ENCODE measurements at places on chromosomes 2 and 18.

GRCh38 chr2:203673933-203674332 is 32.5 kb upstream of the CD28 start:
- DNase-seq, result no peak

DNA sequence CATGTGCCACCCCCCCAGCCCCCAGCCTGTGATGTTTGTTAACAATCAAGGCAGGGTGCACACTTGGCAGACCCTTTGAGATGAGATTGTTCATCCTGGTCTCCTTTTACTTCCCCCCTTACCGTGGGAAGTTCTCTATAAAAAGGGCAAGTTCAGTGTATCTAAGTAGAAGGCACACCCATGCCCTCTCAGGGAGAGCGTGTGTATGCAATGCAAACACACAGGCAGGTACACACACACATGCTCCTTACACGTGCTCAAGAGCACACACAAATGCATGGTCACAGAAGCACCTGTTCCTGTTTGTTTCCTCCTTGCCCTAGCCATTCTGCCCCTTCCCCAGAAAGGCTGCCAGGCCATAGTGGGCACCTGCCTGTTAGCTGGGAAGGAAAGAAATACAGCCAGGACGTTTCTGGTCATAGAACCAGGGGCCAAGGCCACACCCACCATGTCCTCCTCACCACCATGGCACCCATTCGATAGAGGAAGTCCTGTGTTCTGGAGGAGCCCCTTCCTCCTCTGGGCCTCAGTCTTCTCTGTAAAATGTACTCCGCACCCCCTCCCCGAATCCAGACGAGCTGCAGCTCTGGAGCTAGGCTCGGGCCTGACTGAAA is 3.1 kb downstream of the ATOH8 start:
- DNase-seq, result no peak

DNA sequence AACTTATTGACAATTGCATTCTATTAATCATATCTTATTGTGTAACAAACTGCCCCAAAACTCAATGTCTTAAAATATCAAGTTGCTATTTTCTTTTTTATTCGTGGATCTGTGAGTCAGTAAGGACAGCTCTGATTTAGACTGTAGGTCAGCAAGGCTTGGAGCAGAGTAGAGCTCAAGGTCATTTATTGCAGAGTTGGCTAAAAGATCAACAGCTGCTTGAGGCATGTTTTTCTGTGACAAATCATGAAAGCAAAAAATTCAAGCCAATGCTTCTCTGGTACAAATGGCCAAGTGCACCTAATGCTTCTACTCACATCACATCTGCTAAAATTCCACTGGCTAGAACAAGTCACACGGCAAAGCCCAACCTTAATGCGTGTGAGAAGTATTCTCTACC is 497.7 kb upstream of the LRATD1 start:
- DNase-seq, result no peak

- DNase-seq, result no peak
Measured at GRCh38 chr2:12381543-12382325, 335.0 kb upstream of the TRIB2 start.

- DNase-seq, result no peak
Measured at GRCh38 chr2:168956392-168956791, 55.3 kb downstream of the G6PC2 start.

DNA sequence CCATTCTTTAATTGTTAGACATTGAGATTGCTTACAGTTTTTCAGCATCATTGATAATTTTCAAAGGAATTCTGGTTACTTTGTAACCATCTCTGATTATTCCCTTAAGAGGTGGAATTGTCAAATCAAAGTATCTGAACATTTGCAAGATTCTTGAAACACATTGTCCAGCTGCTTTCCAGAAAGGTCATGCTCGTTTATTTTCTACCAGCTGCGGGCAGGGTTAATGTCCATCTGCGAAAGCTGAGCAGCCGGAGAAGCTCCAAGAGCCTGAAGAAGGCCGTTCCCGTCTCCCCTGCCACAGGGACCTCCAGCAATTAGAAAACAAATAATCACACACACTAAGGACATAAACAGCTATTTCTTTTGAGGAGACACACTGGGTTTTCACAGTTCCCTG is 76.1 kb upstream of the TXNDC2 start:
- DNase-seq, result no peak

DNA sequence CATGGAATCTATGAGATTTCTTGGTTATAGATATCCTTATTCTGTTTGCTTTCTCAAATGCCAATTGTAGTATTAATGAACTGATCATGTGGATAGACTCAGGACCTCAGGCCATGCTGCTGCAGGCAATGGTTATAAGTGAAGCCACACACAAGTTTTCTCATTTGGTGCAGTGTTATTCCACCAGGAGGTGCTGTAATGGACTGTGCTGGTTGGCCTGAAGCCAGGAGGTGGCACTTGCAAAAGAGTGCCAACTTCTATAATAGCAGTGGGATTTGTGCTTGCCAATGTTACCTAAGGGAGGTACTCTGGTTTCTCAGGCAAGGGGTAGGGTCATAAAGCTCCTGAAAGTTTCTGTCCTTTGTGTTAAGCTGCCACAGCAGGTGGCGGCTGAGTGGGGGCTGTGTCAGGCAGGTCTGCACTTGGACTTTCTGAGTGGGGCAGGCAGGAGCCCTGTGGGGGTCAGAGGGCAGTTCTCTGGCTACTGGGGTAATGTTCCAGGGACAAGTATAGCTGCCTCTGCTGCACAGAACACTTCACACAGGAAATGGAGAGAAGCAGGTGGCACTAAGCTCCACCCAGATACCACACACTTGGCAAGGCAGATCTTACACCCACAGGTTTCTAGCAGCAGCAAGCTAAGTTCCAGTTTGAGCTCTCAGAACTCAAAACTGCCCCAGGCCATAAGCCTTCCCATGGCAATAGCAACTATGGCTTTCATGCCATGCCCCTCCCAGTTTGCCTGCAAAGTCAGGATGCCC is 352.6 kb upstream of the CWC22 start:
- DNase-seq, result no peak

DNA sequence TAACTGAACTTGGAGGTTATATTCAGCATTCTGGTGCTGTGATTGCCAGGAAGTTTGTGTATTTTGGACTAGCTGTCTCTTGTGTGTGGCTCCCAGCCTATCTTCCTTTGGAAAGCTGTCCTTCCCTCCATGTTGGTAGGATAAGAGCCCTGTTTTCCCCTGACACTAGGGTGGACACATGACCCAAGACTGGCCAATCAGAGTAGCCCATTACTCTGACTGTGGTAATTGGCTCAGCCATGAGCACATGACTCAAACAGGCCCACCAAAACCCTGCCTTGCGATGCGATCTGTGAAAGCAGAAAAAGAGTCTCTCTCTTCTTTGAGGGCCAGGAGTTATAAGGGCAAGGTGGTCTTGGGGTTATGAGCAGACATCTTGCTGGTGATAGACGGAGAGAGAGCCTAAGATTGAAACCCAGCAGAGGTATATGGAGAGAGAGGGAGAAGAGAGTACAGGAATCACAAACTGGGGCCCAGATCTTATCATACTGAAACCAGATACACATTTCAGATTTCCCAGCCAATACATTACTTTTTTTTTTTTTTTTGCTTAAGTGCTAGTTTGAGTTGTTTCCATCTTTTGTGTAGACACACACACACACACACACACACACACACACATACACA is 45.3 kb upstream of the SERPINE2 start:
- no peak for DNase-seq

DNA sequence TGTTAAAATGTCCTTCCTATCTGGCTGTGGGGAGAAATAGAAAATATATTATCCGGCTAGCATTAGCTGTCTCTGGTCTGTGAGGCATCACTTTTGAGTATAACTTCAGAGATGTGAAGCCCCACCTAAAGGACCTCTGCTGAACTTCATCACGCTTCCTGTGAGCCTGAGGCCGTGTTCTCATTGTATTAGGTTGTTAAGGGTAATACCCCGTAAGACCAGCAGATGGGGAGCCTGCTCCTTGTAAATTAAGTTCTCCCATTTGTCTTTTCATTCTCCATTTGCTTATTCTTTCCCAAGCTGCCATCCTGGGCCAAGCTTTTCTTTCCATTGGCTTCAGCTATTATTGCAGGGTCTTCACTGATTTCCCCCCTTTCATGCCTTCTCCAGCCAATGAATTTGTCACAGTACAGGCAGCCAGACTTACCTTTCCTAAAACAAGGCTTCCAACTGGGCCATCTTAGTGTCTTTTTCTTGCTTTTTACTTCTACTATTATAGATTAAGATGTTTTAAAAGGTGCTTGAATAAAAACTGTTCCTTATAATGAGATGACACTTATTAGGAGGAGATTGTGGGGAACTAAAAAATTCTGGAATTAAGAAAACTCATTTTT is 12.4 kb downstream of the NIF3L1 start:
- peak; percentile 72 for DNase-seq

GRCh38 chr18:59272891-59273758 is at the start of gene RAX:
TSS of gene RAX (minus strand) at chr18:59273454. CDS start at chr18:59273206, 248 bp downstream.
- DNase-seq, result peak; percentile 43

DNA sequence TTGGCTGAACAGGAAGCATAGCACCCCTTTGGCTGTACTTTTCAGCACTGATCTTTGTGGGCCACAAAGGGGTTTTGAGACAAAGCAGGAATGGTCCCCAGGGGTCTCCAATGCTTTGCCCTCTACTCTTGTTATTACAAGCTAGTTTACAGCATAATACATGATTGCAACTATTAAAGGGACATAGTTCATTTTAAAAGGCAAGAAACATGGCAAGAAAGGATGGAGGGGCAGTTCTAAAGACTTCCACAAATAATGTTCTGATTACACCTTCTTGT is 196.6 kb downstream of the FHOD3 start:
- DNase-seq, result no peak

- DNase-seq, result no peak
Measured at GRCh38 chr2:2237563-2237962, 93.5 kb downstream of the MYT1L start.

DNA sequence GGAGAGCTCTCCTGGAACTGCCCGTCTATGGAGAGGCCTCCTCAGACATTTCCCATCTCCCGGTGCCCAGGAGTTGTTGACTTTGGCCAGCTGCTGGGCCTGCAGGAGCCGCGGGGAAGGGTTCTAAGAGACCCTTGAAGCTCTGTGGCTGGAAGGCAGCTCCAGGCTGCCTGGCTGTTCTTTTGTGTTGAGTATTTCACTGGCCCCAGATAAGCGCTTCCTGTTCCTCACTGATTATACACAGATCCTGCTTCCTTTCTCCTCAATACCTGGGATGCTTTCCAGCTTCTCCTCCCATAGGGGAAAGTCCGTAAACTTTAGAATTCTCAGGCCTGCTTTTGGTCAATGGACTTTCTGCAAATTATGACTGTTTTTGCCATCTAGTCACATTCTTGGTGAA is 57.8 kb downstream of the TGOLN2 start:
- DNase-seq, result no peak

- DNase-seq, result no peak
Measured at GRCh38 chr2:2850218-2850755, 519.2 kb upstream of the MYT1L start.

- no peak for DNase-seq
Measured at GRCh38 chr2:179336782-179337534, 72.3 kb upstream of the SESTD1 start.

DNA sequence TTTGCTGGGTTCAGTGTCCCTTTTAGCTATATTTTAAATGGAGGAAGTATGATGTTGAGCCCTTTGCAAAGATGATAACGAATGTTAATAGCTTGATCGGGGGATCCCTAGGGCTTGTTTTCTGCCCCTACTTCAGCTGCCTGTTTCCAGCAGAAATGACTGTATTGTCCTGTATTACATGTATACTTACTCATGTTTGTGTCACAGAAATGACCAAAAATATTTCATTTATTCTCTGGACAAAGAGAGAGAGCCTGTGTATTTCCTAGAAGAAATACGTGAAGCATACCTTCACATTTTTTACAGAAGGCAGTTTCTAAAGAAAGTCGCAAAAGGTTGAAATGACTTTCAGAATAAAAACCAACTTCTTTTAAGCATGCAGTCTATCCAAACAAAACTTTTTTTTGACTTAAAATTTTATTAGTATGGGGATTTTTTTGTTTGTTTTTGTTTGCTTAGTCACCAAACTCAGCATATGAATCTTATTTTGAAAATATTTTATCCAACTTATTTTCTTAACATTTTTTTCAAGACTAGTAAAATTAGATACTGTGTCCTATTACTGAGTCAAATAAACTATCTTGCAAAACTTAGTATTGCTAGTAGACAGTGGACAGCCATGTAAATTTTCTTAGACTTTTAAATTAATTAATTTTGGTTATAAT is 68.9 kb downstream of the PTRHD1 start:
- no peak for DNase-seq

DNA sequence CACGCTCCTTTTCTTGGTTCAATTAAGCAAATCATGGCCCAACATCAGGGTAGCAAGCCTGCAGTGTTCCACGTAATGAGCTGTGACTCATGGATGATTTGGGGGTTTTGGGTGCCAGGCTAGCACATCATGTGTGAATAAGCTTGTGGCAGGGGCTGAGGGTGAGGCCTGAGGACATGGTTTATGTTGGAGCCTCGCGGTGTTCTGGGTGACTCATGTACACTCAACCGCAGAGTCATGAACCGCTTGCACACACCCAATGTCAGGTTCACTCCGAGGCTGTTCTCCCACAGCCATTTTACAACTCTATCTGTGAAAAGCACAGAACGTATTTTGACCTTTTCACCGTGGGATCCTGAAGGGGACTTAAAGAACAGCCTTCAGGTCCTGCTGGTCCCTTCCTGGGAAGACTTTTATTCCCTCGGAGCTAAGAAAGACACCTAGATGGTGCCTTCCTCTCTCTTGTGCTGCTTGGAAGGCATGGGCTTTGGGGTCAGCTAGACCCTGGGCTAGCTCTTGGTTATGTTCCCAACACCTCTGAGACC is 139.9 kb upstream of the ZEB2 start:
- DNase-seq, result no peak

DNA sequence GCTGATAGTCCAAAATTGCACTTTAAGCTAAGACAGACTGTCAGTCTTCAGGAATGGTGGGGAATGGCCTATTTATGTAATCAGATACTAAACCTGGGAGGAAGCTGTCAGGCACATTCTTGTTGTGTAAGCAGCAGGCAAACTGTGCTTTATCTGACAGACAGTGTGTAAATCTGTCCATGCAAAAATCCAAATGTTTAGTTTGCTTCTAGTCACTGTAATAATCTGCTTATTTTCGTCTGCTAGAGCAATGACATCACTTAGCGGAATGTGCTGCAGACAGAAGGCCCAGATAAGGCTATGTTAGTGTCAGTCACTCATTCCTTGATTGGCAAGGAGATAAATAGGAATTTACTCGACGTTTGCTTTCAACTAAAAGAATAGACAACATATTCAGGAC is 263.5 kb downstream of the ZNF407 start:
- DNase-seq, result no peak

- DNase-seq, result no peak
Measured at GRCh38 chr18:21361307-21361880, 119.4 kb downstream of the GREB1L start.

- no peak for DNase-seq
Measured at GRCh38 chr2:41137031-41137430, 685.1 kb upstream of the SLC8A1 start.

DNA sequence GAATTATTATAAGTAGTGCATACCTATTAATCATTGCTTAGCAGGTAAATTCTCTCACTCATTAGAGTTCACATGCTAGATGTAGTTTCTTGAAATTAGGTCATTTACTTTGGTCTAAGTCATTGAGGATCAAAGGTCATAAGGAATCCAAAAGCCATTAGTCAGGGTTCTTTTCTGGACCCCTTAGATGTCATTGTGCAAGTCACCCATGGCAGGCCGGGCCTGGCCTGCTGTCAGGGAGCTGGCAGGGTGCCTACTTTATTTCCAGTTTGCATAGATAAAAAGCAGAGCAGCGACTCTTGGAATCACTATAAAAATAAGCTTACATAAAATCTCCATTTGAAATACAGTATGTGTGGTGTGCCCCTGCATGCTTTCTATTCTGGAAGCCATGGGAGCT is 91.3 kb downstream of the MEIS1 start:
- peak; percentile 28 for DNase-seq

GRCh38 chr2:69171116-69171896 is 158.3 kb downstream of the ANTXR1 start:
- DNase-seq, result no peak

GRCh38 chr2:54456612-54457322 is 640 bp downstream of the SPTBN1 start:
- DNase-seq, result peak; percentile 40
